ENCODE measurements at places on chromosomes 3 and 15.

DNA sequence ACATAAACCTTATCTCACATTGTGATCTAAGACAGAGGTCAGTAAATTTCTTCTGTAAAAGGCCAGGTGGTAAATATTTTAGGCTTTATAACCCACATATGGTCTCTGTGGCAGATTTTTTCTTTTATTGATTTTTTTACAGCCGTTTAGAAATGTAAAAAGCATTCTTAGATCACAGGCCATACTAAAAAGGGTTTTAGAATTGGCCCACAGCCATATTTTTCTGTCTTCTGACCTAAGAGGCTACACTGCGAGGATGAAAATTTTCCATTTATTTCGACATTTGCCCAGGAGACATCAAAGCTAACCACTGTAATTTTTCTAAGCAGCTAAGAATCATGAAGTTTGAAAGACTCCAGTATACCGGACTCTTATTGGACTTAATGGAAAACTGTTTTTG lies 377.2 kb upstream of the SGO1 start:
- no peak for DNase-seq

DNA sequence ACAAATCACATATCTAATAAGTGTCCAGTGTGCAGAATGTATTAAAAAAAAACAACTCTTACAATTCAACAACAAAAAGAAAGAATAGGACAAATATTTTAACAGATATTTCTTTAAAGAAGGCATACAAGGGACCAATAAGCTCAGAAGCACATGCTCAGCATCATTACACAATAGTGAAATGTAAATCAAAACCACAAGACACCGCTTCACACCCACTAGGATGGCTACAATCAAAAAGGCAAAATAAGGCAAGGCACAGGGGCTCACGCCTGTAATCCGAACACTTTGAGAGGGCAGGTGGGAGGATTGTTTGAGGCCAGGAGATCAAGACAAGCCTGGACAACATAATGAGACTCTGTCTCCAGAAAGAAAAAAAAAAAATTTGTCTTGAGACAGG lies 255.6 kb downstream of the MAGI1 start:
- DNase-seq = no peak

DNA sequence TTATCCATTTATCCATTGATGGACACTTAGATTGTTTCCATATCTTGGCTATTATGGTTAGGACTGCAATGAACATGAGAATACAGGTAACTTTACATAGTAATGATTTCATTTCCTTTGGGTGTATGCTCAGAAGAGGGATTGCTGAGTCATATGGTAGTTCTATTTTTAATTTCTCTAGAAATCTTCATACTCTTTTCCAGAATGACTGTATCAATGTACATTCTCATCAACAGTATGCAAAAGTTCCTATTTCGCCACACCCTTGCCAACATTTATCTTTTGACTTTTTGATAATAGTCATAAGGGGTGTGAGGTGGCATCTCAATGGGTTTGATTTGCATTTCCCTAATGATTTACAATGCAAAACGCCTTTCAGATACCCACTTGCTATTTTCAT lies 6.2 kb upstream of the NIPA1 start:
- no peak for DNase-seq

DNA sequence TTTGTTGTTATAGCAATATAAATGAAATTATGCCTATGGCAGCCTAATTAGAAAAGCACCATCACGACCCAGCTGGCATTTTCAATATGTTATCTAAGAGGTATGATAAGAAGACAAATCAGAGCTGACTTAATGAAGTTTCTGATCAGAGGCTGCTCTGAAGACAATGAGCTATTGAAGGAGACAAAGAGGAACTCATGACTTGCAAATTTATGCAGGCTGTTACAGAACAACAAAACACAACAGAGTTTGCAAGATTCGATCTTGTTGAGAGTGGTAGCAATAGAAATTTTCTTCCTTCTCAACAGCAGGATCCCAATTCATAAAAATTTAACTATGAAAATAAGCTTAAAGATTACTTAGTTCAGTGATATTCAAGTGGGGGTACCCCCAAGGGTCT lies 7.7 kb downstream of the CCDC54 start:
- DNase-seq = no peak

DNA sequence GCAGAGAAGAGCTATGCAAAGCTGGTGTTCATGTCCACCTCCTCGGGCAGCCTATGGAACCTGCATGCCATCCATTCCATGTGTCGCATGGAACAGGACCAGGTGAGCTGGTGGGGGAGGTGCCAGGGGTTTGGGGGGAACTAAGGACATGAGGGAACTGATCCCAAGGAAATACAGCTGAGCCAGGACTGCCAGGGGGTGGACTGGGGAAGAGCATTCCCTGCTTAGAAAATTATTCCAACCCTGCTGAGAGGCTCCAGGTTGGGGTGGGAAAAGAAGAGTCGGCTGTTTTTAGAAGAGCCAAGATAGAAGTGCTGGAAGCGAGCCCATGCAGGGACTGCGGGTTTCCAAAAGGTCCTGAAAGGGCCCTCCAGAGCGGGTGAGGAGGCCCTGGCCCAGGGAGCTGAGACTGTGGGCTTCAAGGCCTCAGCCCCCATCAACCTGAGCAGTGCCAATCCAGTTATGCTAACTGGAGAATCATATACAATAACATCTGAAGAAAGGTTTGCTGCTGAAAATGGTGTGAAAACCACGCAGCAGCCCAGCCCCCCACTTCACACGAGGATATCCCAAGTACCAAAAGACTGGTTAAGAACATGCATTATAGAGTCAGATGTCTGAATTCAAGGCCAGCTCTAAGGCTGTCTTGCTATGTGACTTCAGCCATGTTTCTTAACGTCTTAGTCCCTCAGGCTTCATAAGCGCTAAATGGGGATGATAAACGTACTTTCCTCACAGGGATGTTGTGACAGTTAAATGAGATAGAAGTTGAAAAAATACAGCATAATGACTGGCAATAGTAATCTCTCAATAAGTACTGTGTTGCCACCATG lies 7.8 kb downstream of the DISP2 start:
- no peak for DNase-seq

Measured in activated CD4-positive, alpha-beta T cell treated with anti-CD3 and anti-CD28 coated beads for 4 hours (primary cell).